NCI-H2227 treated with DMSO at 0.1 percent for 48 hours (cell line): ENCODE measurements at places on chromosomes 2 and 18.

DNA sequence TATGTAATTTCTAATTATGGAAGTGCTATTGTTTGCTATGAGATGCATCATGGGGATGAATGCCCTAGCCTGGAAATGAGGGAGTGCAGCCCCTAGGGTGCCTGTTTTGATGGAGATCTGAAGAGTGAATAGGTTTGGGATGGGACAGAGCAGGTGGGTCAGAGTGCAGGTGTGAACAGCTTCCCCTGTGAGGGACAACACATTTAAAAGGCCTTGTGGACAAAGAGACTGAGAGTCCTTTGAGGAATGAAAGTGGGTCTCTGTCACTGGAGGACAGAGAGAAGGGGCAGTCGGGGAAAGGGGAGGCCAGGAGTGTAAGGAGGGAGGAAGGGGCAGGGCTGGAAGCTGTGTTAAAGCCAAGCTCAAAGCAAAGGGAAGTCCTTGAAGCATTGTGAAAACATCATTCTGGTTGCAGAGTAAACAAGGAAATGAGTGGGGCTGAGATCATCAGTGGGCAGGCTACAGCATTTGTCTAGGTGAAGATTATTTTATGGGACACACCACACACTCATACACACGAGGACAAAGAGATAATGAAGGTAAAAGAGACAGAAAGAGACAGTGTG is 877.6 kb downstream of the SLC4A3 start:
- peak; percentile 4 for DNase-seq

DNA sequence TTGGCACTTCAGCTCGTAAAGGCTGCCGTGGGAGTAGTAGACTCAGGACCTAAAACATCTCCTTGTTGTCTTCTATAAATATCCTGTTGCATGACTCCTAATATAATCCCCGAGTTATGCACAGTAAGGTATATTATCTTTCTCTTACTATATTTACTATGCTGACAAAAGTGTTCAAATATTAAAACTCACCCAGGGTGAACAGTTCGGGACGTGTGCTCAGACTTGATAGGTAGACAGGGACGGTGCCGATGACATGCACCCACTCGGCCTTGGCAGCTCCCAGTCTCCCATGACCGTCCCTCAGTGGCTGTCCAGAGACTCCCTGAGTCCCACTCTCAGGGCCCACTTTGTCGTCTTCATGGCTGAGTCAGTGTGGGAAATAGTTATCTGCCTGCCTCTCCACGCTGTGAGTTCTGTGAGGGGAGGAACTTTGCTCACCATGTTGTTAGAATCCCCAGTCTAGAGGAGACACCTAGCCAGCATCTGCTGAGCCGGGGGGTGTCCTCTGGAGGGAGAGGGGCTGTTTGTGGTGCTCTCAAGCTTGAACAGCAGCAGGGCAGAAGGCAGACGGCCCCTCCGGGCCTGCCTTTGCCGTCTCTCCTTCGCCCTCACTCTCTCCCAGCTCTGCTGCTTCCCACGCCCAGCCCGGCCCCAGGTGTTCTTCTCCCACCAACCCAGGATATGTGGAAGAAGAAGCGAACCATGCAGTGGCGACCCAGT is 75.0 kb downstream of the DGKD start:
- DNase-seq = no peak

DNA sequence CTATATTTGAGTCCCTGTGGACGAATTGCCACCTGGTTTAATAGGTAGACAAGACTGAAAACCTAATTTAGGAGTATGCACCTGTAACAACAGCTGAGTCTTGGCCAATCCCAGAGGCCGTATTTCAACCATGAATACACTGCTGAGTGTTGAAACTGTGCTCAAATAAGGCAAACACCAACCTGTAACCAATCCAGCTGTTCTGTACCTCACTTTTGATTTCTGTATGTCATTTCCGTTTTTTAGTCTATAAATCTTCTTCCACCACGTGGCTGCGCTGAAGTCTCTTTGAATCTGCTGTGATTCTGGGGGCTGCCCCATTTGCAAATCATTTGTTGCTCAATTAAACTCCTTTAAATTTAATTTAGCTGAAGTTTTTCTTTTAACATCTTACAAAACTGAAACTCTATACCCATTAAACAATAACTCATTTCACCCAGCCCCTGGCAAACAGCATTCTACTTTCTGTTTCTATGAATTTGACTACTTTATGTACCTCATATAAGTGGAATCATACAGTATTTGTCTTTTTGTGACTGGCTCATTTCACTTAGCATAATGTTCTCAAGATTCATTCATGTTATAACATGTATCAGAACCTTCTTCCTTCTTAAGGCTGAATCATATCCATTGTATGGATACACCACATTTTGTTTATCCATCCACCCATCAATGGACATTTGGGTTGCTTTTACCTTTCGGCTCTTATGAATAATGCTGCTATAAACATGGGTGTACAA is 7.5 kb upstream of the YPEL5 start:
- no peak for DNase-seq

DNA sequence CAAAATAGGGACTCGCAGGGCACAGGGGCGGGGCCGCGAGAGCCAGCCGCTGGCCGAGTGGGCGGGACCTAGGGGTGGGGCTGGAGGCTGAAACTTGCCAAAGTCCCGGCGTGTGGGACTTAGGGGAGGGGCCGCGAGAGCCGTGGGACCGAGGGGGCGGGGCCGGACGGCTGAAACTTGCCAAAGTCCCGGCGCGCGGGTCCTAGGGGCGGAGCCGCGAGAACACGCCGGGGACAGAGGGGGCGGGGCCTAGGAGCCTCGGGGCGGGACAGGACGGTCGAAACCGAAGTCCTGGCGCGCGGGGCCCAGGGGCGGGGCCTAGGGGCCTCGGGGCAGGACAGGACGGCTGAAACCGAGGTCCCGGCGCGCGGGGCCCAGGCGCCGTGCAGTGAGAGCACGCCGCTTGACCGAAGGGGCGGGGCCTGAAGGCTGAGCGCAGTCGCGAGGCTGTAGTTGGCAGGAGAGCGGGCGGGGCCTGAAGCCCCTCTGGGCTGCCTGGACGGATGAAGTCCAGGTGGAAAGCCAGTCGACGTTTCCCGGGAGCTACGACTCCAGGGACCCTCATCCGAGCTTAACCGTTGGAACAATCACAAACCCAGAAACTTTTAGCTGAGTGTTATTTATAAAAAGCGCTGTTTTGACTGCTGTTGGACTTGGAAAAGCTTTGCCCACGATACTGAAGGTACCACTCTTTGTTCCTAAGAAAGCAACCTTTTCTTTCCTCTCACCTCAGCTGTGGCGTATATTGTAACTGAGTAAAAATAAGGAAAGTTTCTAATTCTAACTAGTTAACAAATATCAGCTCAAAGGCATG is 475 bp upstream of the BARD1 start:
- peak; percentile 99 for DNase-seq

DNA sequence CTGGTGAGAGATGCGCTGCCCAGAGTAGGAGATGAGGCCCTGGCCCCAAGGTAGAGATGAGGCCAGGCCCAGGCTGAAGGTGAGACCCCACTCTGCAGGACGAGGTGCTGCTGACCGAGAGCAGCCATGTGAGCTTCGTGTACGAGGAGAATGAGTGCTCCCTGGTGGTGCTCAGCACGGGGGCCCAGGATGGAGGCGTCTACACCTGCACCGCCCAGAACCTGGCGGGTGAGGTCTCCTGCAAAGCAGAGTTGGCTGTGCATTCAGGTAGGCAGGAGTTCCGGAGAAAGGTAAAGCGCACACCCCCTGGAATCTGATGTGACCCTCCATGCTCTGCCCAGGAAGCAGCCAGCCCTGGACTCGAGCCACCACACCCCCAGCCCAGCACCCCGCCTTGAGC is 21.5 kb upstream of the GMPPA start:
- DNase-seq = no peak

- no peak for DNase-seq
Measured at GRCh38 chr2:65357095-65357958, 75.1 kb downstream of the SPRED2 start.

GRCh38 chr2:8496079-8496478 is 185.8 kb upstream of the ID2 start:
- DNase-seq = no peak

GRCh38 chr2:190625691-190626090 is 23.2 kb upstream of the NAB1 start:
- DNase-seq = no peak

GRCh38 chr2:185161701-185162100 is 563.4 kb downstream of the ZNF804A start:
- no peak for DNase-seq

GRCh38 chr2:16623564-16624435 is 41.8 kb downstream of the CYRIA start:
- DNase-seq = no peak

DNA sequence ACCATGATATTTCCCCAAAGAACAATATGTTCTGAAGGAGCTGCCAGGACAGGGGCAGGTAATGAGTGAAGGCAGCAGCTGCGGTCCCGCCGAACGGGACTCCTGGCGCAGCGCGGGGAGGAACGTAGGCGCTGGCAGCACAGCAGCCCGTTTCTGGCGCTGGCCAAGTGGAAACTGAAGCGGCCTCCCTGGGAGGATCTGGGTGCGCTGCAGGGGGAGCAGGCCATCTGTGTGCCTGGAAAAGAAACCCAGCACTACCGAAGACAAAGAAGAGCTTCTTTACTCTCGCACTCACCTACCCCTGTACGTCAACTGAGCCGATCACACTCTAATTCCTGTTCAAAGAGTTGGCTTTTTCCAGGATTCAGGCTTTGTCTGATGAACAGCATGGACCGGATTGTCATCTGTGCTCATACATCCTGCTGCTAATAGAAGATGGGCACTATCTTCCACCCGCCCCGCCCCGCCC is 11.8 kb downstream of the G6PC2 start:
- DNase-seq = peak; percentile 77

- no peak for DNase-seq
Measured at GRCh38 chr18:58861861-58862301, 2.8 kb upstream of the ZNF532 start.

DNA sequence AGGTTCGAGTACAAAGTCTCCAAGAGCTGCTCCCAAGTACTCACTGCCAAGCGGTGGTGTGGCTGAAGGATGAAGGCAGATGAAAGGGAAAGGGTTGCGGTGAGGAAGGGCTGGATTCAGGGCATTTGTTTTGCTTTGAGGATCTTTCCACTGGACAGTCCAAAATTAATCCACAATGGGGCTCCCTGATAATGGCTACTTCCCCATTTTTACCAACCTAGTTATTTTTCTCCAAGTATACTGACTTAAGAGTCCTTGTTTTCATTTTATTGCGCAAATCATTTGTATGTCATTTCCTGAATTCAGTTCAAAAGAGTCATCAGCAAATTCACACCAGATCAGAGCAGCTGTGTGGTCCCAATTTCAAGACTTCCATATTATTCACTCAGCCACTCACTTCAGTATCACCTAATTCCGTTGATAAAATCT is 464 bp upstream of the SESTD1 start:
- no peak for DNase-seq

DNA sequence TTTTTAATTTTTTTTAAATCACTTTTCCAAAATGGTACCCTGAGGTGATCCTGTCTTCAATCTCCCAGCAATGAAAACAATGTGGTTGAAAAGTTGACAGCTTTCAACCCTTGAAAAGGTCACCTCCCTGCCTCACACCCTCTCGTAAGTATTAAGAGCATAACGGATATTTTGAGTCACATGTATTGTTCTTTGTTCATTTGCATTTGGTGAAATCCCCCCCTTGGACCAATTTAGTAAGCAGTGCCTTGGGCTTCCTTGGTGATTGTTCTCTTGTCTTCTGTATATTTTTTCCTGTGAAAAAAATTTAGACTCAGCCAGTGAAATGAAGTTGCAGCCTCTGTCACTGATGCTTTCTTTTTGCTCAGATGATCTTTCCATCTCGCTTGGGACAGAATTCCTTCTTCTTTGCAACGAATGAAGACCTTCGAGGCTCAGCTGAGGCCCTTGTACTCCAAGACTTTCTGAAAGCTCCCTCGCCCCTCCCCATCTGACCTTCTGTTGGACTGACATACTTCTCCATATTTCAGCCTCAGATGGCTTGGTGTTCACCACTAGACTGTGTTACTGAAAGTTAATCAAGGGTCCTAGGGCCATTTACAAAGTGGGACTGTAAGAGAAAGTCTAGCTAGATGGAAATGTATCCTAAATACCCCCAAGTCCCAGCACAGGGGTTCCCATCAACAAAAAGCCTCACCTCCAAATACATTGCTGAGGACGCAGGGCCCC is 158.4 kb downstream of the BCL2 start:
- no peak for DNase-seq

DNA sequence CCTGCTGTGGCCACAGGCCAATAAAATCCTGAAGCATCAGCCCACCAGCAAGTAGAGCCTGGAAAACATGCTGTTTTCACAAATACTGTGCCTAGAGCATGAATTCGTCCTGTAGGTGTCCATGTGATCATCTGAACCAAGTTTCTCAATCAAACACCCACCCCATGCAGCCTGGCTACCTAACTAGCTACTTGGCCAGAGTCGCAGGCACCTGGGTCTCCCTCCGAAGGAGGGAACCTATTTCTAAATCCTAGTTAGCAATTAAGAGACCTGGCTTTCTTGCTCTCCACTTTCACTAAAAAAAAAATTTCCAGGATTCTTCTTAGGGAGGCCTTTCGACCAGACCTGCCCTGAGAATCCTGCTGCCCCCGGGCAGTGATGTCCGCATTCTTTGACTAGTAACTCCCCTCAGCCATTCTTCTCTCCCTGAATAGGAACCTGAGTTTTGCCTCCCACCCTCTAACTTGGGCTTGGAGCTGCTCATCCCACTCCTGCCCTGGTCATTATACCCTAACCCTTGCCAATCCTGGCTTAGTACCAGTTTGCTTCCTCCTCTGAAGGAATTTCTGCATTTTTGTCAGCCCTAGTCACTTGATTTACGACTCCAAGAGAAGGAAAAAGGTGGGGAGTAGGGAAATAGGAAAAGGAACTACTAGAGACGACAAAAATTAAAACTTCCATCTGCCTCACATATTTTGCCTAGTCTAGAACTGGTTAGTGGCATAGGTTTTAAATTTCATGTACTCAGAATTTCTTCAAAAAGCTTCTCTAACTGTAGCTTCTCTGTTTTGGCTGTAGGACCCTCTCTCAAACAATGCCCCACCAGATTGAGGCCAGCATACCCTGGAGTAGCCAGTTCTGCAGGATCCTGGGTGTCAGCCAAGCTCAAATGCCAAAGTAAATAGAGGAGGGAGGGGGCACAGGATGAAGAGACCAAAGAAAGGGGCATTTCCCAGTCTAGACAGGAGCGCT is 25.4 kb upstream of the TANK start:
- DNase-seq = no peak

- DNase-seq = no peak
Measured at GRCh38 chr18:63150942-63151421, 168.6 kb downstream of the BCL2 start.

DNA sequence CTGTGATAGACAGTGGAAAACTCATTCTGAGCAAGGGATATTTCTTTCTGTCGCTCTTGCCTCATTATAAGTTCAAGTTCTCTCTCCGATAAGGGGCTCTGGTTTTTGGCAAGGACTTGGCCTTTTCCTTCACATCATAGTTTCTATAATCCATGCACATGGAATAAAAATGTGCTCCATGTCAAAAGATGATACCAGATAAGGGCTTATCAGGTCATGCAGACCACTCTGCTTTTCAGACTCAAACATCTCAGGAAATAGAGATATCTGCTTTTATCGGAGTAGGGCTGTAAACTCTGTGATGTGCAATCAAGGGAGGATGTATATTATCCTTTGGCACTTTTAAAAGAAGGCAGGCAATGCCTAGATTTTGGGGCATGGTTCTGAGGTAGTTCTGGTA is 45.0 kb upstream of the DARS1 start:
- DNase-seq = no peak

- DNase-seq = no peak
Measured at GRCh38 chr2:7084601-7085000, 167.4 kb downstream of the RNF144A start.

- no peak for DNase-seq
Measured at GRCh38 chr2:171166328-171166983, 5.8 kb upstream of the TLK1 start.

- DNase-seq = no peak
Measured at GRCh38 chr2:25417715-25418369, 76.1 kb upstream of the DNMT3A start.
